Globus pallidus (tissue), 1 donor: ENCODE measurements at places on chromosomes 13 and 19.
A peak's percentile ranks its signal among the peaks of the same experiment; 100 is the strongest.

GRCh38 chr19:18596752-18597157, 8.2 kb downstream of the REX1BD start:
- no peak for DNase-seq

DNA sequence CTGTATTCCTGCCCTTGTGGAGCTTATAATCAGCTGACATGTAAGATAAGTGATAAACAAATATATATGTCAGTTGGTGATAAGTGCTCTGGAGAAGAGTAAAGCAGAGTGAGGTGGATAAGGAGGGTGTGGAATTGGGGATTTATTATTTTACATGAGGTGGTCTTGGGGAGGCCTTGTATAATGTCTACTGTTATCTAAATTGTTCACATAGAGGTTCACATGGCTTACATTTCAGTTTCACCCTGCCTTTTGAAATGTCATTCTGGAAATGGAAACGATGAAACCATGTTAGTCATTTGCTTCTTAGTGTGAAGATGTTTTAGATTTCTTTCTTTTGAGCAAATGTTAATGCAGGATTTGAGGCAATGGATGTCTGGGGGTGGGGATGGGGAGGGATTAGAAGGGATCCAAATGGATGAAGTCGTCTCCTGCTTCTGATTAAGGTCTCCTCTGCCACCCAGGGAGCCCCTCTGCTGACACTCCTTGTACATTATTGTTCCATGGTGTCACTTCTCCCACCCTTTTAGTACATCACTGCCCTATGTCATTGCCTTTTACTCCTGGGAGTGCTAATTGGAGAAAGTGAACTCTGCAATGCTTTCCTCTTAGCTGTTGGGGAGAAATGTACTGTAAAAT, 14.0 kb downstream of the B3GLCT start:
- no peak for DNase-seq

GRCh38 chr13:114034481-114034891, 60.6 kb upstream of the C13orf46 start:
- DNase-seq: no peak

DNA sequence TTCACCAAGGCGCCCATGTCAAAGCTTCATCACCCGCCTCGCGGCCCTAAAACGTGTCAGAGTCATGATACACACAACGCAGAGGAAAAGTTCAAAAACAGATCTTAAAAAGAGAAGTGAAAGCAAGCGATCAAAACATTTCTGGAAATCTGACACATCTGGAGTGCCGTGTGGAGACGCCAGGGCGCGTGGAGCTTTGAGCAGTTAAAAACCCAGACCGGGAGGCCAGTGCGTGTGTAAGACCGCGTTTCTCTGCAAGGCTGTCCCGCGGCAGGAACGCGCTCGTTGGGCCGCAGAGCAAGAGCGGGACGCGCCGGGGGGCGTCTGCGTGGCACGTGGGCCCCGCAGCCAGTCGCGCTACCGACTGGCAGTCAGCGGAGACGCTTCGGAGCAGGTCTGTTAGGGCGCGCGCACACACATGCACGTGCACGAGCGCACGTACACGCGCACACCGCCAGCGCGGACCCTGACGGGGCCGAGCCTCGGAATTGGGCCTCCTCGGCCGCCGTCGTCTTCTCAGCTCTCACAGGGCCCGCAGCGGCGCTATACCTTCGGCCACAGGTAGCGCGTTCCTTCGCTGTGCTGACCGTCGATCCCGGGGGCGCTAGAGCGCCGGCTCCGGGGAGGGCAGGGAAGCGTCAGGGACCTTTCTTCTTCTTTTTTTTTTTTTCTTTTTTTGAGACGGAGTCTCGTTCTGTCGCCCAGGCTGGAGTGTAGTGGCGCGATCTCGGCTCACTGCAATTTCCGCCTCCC, 35.8 kb downstream of the RNF6 start:
- DNase-seq: peak; percentile 78

DNA sequence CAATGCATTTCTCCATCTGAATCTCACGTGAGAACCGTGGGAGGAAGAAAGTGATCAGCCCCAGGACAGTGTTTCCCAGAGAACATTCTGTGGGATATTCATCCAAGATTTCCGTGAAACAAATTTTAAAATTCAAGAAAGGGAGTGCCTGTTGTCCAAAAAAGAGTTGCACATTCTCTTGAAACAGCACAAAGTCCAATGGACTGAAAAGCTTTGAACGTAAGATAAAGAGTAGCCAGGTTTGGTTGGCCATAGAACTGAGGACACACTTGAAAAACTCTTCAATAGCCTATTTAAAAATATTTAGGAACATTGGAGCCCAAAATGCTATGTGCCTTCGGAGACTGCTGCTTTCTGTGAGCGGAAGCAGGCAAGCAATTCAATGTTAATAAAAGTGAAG, 353.9 kb downstream of the MYO16 start:
- no peak for DNase-seq

- DNase-seq: no peak
Measured at GRCh38 chr13:29679396-29680053, 84.0 kb upstream of the SLC7A1 start.

DNA sequence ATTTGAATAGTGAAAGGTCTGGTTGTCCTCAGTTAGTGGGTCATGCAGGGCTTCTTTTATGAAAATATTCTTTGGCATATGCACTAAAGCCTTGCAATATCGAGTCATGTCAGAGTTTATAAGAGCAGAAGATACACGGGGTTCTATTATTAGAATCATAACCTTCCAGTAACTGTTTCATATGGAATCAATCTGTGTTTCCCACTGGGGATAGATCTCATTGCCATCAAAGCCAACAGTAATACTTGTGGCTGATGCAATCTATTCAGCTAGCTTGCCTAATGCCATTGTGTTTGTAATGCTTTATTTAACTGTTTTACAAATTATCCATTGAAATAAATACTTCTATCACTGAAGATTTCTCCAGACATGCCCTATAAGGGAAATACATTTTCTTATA, 746.9 kb upstream of the PCDH9 start:
- DNase-seq: no peak

- no peak for DNase-seq
Measured at GRCh38 chr19:34480971-34481841, at the start of gene WTIP. Gene WTIP (plus strand): TSS chr19:34481758. CDS start chr19:34481975, 217 bp downstream.

GRCh38 chr13:45328661-45329111, 12.3 kb downstream of the TPT1 start:
- no peak for DNase-seq

GRCh38 chr13:101018720-101019119, 344.1 kb upstream of the TMTC4 start:
- DNase-seq: no peak

DNA sequence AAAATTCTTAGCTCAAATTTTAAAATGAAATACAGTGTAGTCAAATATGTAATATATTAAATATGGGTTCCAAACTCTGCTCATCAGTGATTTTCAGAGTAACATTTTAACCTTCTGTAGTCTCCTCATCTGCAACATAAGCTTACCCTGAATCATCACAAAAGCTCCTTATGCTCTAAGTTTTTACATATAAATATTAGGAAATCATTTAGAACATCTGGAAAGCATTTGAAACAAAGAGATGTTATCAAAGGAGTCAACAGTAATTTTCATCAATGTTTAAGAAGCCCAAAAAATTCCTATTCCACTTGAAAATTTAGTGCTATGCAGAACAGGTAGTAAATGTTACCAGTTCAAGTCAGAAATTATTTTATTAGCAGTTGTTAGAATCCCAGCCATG, 224.7 kb downstream of the DCT start:
- no peak for DNase-seq

DNA sequence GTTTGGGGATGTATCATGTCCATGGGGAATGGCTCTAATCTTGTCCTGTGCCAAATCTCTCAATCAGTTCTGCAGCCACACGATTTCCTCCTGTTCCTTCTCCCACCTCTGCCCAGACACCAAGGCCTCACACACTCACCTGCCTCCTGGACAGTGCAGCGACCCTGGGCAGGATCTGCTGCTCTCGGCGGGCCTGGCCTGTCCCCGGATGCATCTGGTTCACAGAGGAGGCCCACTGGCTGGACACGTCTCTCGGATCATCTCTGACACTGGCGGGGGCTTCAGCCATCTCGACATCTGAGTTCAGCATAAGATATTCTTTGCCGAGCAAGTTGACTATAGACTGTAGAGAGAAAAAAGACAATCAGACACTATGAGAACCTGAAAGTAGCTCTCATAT, 5.9 kb downstream of the ZSCAN5B start:
- DNase-seq: no peak

- no peak for DNase-seq
Measured at GRCh38 chr13:103157434-103158145, 91.4 kb upstream of the SLC10A2 start.

DNA sequence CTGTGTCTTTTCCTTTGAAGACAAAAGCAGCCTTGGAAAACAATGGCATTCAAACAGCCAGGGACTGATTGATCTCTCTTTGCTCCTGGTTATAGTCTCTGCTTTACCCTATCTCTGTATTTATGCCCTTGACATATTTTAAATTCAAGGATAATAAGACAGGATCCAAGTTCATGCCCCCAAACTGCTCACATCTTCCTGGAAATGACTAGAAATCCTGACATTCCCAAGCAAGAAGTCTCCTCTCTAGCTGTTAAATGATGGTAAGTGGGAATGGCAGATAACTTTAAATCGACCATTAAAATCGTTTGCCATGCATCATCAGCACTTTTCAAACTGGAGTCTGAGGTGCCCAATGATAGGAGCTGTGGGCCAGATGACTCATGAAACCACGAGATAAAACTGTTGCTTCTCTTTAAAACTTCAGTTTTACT, 435.6 kb downstream of the FOXO1 start:
- no peak for DNase-seq
